ENCODE measurements at places on chromosomes 13 and 19.

- DNase-seq = peak; percentile 5
Measured at GRCh38 chr19:32287811-32288227, 57.6 kb upstream of the ZNF507 start.

GRCh38 chr19:13057147-13057572, 45.5 kb downstream of the LYL1 start:
- no peak for DNase-seq

GRCh38 chr13:44230071-44230470, 143.6 kb upstream of the SERP2 start:
- DNase-seq = no peak

DNA sequence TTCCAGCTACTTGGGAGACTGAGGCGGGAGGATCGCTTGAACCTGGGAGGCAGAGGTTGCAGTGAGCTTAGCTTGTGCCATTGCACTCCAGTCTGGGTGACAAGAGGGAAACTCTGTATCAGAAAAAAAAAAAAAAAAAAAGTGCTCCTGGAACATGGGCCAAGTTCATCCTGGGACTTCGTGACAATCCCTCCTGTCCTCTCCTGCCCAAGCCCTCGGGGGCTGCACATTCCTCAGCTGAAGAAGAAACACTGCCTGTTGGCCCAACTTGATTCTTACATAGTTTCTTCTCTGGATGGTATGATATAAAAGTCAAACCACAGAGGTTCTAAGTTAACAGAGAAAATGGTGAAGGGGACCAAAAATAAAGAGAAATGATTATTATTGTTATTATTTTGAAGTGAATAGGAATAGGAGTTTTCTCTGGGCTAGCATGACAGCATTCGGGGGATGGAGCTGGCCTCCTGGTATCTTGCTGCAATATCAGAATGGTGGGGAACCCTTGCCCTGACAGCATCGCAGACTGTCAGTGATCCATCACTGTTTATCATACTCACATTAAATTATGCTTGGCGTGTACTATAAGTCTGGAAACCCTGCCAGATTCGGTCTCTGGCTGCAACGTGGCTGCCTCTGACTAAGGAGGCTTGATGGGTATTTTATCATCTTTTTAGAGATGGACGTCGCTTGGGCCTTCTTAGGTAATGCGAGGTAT, 113.7 kb upstream of the OXGR1 start:
- no peak for DNase-seq

- no peak for DNase-seq
Measured at GRCh38 chr19:748274-748598, 2.7 kb upstream of the MISP start.

- no peak for DNase-seq
Measured at GRCh38 chr19:30667227-30667626, 295.0 kb downstream of the ZNF536 start.

GRCh38 chr19:13850910-13851733, 25.8 kb upstream of the NANOS3 start:
- no peak for DNase-seq

GRCh38 chr13:95292622-95293021, 8.6 kb downstream of the ABCC4 start:
- DNase-seq = no peak

GRCh38 chr19:33497131-33497777, 24.3 kb downstream of the PEPD start:
- no peak for DNase-seq

DNA sequence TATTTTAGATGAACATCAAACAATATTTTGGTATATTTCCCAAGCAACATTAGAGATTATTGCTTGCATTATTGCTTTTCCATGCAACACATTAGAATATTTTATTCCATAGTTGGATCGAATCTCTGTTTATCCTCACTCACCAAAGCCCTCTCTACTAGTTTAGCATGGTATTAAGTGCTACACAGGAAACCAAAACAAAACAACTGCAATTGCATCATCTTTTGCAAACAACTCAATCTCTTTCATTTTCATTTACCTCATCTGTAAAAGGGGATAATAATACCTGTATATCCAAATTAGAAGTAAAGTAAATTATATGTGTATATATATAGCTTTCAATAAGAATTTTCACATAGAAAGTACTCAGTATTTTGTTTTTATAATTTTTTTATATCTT, 147.8 kb upstream of the PCDH9 start:
- DNase-seq = no peak

GRCh38 chr13:66036024-66036614, 1194.0 kb downstream of the PCDH9 start:
- no peak for DNase-seq

GRCh38 chr19:45142726-45143110, 18.1 kb downstream of the NKPD1 start:
- DNase-seq = no peak

- no peak for DNase-seq
Measured at GRCh38 chr19:52398081-52398441, 412 bp downstream of the ZNF528 start.

- no peak for DNase-seq
Measured at GRCh38 chr13:99477493-99477892, 23.8 kb upstream of the TM9SF2 start.

- peak; percentile 61 for DNase-seq
Measured at GRCh38 chr19:11422163-11423065, 3.3 kb upstream of the RGL3 start.

- no peak for DNase-seq
Measured at GRCh38 chr13:75813323-75813722, 177.2 kb downstream of the LMO7 start.

DNA sequence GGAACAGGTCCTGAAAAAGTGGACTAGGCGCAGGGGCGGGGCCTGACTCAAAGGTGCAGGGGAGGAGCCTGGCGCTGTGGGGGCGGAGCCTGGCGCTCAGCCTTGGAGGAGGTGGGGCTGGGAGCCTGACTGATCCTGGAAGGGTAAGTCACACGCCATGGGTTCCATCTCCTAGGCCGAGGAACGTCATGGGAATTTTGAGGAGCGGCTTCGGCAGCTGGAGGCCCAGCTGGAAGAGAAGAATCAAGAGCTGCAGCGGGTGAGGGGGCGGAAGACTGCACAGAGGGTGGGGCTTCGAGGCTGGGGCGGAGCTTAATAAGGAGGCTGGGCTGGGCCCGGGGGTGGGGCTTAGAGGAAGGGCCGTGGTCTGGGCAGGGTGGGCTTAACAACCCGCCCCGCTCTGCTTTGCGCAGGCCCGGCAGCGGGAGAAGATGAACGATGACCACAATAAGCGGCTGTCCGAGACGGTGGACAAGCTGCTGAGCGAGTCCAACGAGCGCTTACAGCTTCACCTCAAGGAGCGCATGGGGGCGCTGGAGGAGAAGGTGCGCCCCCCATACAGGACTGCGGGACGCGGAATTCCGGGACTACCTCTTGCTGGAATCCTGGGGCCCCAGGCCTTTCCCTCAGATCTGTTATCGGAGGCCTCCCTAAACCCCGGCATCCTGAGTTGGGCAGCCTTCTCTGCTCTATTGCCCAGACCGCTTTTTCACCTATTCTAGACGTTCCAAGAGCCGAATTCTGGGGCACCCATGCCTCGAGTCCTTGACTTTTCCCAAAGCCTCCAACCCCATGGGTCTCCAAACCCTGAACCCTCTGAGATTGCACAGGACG, 14.5 kb downstream of the PPFIA3 start:
- peak; percentile 48 for DNase-seq

GRCh38 chr13:40023595-40024203, 368.2 kb downstream of the COG6 start:
- DNase-seq = no peak

DNA sequence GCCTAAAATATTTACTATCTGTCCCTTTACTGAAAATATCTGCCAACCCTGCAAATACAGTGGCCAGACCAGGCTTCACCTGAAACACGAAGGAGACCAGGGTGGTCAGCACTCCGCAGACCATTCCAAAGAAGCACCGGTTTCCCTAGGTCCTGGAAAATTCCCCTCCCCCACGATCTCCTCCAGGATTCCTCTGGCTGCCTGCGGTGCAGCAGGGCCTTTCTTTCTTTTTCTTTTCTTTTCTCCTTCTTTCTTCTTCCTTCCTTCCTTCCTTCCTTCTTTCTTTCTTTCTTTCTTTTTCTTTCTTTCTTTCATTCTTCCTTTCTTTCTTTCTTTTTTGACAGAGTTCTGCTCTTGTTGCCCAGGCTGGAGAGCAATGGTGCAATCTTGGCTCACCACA, 152.7 kb downstream of the USP12 start:
- no peak for DNase-seq

DNA sequence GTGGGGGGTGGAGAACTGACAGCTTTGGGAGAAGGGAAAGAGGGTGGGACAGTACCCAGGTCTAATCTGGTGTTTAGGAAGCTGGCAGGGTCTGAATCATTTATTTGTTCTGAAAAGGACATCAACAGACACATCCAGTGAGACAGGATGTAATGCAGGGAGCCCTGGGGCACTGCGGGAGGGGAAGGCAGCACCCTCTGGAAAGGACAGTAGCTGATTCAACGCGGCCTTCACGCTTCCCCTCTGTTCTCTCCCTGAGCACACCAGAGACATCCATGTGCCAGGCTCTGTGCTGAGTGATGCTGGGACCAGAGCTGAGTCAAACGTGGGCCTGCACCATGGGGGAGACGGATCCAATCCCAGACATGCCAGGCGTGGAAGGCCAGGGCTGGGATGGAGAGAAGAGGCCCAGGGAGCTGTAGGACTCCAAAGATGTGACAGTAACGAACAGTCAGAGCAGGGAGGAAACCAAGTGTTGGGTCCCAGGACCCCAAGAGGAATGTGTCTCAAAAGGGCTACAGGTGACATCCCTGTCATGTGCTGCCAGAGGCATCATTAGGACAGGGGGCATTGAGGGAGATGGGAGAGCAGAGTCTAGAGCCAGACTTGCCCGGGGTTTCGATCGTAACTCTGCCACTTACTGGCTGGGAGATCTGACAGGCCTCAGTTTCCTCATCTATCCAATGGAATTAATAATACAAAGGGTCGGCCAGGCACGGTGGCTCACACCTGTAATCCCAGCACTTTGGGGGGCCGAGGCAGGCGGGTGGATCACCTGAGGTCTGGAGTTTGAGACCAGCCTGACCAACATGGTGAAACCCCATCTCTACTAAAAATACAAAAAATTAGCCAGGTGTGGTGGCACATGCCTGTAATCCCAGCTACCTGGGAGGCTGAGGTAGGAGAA, 1.7 kb downstream of the ETFB start:
- DNase-seq = no peak

- DNase-seq = no peak
Measured at GRCh38 chr13:97627566-97627965, 193.6 kb downstream of the RAP2A start.

DNA sequence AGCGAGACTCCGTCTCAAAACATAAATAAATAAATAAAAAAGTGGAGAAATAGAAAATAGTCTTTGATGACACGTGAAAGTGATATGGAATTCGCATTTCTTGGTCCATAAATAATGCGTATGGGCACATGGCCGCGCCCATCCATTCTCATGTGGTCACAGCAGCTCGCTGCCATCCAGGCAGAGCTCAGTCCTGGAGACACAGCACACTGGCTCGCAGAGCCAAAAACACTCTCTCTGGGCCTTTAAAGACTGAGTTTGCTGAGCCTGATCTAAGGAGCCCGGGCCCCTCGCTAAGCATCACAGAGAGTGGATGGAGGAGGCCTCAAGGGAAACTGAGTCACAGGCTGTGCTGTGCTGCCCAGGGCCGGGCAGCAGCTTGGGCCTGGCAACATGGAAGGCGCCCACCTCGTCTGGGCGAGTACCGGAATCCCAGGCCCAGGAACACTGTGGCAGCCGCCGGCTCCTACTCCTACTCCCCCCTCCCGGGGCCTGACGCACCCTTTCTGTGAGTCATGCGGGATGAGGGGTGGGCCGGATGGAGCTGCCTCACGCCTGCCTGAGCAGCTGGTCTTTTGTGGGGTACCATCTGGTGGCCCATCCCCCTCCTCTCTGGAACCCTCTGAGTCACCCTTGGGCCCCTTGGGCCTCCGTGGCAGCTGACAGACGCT, 28.9 kb upstream of the CACTIN start:
- no peak for DNase-seq

GRCh38 chr19:36136964-36137686, 2.7 kb upstream of the CAPNS1 start:
- no peak for DNase-seq

DNA sequence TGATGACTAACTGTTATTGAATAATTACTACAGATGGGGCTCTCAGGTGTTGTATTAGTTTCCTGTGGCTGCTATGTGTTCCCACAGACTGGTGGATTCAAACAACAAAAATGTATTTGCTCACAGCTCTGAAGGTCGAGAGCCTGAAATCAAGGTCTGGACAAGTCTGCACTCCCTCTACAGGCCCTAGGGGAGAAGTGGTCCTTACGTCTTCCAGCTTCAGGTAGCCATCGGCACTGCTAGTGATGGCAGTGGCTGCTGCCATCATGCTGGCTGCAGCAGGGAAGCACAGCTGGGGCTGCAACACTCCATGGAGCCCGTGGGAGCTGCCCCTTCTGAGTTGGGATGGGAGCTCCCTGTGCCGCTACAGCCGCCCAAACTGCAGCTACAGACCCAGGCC, 1.9 kb downstream of the TEX26 start:
- DNase-seq = no peak

DNA sequence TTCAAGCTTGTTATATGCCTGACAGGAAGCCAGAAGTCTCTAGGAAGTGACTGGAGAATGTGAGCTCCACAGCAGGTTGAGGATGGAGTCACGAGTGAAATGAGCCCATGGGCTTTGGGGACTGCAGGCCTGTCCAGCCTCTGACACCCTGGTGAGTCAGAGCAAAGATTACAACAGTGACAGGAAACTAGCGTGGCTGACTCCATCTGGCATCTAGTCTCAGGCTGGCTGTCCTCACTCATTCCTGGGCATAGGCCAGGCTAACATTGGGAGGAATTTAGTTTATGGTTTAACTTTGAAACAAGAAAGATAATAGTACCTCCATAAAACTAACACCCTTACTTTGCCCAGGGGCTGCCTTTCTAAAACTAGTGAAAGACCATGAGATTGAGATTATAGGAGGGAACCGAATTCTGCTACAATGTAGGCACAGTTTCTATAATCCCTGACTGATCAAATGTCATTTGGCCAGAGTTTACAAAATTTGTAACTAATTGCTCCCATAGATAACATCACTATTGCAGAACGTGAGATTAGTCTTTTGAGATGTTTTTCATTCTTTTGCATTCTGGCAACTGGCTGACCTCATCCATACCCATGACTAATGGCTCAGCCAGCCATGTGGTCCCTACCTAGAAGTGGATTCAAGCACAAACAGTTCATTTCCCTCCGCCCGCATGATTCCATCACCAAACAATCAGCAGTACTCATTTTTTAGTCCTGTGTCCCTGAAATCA, 28.4 kb downstream of the PSG1 start:
- no peak for DNase-seq

DNA sequence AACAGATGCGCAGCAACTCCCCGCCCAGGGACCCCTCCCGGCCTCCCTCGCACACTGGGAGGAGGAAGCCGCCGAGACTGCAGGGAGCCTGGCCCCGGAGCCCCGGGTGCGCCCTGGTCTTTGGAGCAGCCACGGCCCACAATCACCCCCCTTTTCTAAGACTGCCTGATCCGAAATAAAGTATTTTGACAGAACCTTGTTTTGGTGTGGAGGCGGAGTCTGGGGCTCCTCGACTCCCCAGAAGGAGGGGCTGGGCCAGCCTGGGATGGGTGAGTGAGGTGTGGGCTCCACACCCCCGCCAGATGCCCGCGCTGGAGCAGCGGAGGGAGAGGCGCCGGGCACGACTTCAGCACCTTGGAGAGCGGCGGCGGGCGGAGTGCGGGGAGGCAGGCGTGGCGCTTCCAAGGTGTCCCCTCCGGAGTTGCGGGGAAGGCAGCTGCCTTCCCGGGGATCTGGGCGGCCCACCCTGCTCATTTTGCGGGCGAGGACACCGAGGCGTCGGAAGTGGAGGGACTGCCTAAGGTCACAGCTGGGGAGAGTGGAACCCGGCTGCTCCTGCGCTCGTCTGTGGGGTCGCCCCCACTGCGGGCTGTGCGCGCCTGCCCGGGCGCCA, 9.4 kb downstream of the SIRT6 start:
- peak; percentile 70 for DNase-seq
